B cell (primary cell): ENCODE measurements at places on chromosomes 3 and 15.

DNA sequence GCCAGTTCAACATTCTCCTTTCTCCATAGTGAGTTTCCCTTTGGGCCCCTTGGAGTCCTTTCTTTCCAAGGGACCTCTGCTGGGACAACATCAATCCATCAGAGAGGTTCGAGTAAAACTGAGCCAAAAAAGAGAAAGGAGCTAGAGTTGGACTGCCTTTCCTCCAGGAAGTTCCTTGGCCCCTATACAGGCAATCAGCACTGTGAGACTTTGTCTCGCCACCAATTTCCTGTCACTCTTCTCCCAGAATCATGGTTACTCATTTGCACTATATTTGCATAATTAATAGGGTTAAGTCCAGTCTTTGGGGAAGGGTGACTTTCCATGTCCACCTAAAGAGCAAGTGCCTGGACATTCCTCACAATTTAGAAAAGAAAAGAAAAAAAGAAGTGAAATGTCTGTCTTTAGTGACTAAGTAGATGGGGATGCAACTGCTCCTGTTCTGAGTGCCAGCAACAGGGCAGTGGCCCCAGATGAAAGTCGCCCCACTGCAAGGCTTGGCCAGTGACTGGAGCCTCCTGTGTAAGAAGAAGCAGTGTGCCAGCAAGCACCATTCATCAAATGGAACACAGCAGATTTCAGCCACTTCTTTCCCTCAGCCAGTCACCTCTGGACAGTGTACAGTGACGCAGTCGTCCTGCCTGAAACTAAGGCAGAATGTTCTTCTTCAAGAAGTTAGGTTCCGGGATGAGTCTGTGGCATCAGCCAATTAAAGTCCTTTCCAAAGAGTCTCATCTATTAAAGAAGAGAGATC lies 91.6 kb downstream of the FSIP1 start:
- DNase-seq, result no peak

- no peak for DNase-seq
Measured at GRCh38 chr3:63450023-63450422, 171.9 kb downstream of the SYNPR start.

DNA sequence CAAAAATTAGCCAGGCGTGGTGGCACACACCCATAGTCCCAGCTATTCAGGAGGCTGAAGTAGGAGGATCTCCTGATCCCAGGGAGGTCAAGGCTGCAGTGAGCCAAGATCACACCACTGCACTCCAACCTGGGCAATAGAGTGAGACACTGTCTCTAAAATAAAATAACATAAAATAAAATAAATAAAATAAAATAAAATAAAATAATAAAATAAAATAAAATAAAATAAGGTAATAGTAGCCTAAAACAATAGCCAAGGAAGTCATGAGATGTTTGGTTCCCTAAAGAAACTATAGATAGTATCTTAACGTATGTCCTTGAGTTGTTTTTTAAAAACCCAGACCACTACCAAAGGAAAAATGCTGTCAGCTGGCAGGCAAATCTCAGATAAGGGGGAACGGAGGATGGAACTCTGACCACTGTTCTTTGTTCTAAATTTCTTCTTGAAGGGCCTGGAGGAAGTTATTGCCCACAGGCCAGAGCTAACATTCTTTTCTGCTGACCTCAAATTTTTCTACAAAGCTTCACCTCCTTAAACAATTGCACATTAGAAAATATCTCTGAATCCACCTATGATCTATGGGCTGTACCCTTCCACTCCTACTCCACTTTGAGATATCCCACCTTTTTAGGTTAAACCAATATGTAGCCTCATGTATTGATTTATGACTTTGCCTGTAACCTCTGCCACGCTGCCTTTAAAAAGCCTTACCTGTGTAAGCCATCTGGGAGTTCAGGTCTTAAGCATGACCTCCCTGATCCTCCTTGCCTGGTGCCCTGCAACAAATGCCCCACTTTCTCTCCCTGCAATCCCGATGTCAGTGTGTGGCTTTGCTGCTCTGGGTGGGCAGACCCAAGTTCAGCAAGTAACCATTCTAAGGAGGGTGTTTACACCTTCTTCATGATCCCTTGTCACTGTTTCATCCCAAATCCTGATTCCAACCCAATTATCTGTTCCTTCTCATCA lies 126.2 kb upstream of the BHLHE40 start:
- no peak for DNase-seq

DNA sequence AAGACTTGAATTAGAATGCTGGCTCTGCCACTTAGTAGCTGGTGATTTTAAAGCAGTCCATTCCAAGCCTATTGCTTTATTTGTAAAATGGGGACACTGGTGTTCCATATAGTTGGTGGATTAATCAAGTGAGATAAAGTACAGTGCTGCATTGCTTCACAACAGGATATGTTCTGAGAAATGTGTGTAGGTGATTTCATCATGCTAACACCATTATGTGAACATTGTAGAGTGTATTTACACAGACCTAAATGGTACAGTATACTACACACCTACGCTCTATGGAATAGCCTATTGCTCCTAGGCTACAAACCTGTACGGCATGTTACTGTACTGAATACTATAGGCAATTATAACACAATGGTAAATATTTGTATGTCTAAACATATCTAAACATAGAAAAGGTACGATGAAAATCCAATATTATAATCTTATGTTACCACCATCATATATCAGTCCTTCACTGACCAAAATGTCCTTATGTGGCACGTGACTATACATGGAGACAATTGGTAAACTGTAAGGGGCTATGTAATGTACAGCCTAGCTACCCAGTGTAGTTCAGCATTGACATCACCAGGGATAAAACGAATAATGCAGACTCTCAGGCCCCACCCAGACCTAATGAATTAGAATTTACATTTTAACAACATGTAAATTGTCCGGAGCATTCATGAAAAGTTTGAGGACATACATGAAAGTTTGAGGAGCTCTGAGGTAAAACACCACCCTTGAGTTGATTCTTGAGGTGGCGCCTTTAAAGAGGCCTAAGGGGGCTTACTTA lies 121.4 kb upstream of the BFSP2 start:
- DNase-seq, result no peak

- no peak for DNase-seq
Measured at GRCh38 chr15:85759376-85759775, 35.3 kb downstream of the KLHL25 start.

DNA sequence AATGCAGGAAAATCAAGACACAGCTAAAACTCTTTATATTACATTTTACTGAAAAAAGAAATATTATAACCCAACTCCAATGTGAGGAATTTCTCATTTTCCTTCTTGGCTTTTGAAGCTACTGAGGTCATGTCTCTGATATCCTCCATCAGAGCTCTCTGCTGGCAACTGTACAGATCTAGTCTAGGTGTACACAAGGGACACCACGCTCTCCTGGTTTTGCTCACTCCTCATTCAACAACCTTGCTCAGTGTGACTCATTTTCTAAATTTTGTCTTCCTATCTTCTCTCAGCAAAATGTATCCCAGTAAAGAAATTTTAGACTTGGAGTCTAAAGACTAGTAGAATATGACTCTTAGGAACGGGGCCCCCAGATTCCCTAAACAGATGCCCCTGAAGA lies 144.3 kb downstream of the KCNMB2 start:
- no peak for DNase-seq

DNA sequence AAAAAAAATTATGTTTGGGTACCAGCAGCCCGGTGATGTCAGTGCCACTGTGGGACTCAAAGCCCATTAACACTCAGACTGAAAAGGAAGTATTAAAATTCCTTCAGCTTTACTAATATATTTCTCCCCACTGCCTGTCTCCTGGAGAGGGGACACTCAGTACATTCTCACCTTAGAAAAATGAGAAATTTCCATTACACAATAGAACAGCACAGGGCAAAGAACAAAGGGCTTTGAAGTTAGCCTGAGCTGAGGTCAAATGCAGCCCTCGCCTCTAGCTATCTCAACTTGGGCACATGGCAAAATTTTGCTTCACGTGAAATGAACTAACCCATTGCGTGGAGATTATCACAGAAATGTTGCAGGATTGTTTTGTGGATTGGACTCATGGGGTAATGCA lies 80.8 kb downstream of the RARB start:
- DNase-seq, result no peak

GRCh38 chr15:100570275-100570674 lies 31.7 kb downstream of the LINS1 start:
- no peak for DNase-seq

DNA sequence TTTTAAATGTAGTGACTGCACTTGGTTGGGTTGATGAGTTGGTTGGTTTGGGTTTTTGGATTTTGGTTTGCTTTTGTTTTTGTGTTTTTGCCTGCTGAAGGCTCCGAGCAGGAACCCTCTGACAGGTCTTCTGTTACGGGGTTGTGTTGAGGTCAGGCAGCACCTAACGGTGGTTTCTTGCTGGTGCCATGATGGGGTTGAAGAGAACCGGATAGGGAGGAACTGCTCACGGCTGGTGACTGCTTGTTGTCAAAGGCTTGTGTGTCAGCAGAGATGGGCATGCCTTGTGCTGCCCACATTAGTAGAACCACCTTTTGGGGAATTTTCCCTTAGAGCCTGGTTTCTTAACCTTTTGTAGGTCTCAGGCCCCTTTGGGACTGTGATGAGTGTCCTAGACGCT lies 42.0 kb downstream of the SLC6A6 start:
- DNase-seq, result no peak

GRCh38 chr3:159472611-159473010 lies 516.0 kb upstream of the IL12A start:
- no peak for DNase-seq

GRCh38 chr3:12893247-12893646 lies 51.9 kb upstream of the RPL32 start:
- no peak for DNase-seq
